ENCODE measurements at places on chromosomes 16 and 17.

- DNase-seq = no peak
These were observed 108.5 kb downstream of the RAB11FIP4 start for GRCh38 chr17:31499771-31500554.

DNA sequence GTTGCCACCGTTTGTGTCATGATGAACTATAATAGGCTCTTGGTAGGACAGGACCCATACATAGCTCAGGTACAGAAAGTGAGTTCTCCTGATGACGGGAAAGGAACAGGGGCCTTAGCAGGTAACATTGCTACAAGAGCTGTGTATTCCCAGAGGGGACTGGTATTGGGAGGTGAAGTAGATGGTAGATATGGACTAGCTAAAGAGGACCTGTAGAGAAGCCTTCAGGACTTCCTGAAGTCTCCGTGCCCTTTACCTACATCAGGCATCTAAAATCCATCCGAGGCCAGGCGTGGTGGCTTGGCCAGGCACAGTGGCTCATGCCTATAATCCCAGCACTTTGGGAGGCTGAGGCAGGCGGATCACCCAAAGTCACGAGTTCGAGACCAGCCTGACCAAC, 12.7 kb upstream of the SMARCD2 start:
- DNase-seq = no peak

GRCh38 chr17:28841901-28842281, 699 bp downstream of the FAM222B start:
- no peak for DNase-seq

- DNase-seq = peak; percentile 66
These were observed 678 bp upstream of the GH1 start for GRCh38 chr17:63919311-63919723.

DNA sequence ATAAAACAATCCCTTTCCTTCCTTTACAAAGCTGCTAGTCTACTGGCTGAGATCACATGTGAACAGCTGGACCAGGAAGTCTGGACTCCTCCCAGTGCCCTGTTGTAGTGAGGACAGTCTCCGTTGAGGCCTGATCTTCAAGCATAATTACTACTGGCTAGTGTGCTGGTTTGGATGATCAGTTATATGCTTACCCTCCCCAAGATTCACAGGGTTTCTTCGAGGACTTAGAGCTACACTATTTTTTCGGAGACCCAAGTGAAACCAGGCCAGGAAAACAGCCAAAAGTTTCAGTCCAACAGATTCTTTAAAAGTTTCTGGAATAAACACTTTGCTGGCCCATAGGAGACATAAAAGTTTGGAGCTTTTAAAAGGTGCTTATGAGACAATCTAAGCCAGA, 194.9 kb upstream of the CDH11 start:
- no peak for DNase-seq

- no peak for DNase-seq
These were observed 7.1 kb downstream of the ERBB2 start for GRCh38 chr17:39706921-39707337.

GRCh38 chr16:29705030-29705429, 26.1 kb downstream of the QPRT start:
- no peak for DNase-seq

DNA sequence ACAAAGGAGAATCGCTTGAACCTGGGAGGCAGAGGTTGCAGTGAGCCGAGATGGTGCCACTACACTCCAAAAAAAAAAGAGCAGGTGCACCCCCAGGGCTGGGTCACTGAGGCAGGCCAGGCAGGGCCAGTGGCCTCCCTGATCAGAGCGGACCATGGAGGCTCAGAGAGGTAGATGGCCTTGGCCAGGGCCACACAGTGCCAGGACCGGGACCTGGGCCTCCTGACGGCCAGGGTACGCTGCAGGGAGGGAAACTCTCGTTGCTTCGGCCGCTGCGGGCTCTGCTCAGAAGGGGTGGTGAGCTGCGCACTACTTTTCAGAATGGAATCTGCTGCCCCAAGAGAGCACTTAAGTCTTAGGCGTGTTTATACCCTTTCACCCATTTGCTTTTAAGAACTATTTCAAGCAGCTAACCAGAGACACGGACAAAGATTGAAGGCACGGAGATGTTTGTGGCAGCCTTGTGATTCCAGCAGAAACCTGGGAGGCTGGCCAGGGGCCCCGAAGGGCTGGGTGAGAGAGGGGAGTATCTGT, 17.1 kb downstream of the MYO1C start:
- no peak for DNase-seq

DNA sequence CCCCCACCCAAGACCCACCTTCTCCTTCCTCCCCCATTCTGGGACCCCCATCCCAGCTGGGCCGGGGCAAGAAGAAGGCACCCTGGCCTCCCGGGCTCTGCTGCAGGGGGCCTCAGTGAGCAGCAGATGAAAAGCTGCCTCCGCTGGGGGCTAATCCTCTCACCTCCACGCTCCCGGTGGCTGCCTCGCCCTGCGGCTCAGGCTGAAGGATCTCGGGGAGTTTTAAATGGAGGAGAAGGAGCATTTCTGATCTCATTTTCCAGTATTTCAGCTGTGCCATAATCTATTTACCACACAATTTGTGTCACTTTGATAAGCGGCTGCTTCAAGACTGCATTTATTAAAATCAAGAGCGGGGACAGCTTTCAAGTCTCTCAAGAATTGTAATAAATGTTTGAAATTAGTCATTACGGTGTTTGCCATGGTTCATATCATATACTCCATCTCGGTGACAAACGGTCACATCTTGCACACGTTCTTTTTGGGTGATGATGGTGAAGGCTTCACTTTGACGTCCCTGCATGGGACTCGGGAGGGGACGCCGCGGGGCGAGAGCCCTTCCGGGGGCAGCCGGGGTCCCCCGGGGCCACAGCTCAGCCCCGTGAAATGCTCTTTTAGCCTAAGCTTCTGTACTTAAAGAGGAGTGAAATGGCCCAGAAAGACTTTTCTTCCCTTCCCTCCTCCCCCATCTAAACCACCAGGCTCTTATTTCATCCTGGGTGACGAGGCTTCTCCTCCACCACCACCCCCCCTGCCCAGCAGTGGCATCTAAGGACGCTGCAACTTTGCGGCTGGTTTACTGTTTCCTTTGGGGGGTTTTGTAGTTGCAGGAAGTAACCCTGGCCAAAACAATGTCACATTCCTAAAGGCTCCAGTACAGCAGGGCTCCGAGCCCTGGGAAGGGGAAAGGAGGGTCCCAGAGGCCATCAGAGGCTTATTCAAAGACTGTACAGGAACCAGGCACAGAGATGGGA, 313.1 kb upstream of the TNRC6C start:
- peak; percentile 47 for DNase-seq

- DNase-seq = no peak
These were observed 70.1 kb downstream of the KCNJ2 start for GRCh38 chr17:70239391-70239826.

DNA sequence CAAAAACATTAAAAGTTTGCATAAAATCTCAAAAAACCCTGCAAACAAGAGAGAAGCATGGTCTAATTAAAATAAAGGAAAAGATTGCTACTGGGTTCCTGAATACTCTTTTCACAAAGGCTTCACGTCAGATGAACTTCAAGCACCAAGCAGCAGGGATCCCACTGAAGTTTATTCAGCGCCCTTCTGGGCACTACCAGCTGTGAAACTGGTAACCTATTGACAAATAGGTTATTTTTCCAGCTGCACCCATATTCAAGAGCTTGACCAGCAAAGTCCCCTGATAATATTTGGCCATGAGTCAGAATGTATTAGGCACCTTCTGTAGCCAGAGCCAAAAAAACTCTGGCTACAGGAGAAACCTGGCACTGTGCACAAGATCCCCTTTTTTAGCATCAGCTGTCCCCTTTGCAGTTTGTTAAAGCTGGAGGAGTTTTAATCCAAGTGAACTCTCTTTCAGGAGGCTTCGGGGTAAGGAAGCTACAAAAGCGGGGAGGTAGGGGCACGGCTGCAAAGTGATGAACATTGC, 60.3 kb downstream of the GRIN2A start:
- no peak for DNase-seq

GRCh38 chr16:86934581-86935375, 356.4 kb downstream of the FOXL1 start:
- no peak for DNase-seq

- DNase-seq = no peak
These were observed 87.8 kb downstream of the TUBD1 start for GRCh38 chr17:59804901-59805465.

- DNase-seq = no peak
These were observed 7.2 kb upstream of the KIFC3 start for GRCh38 chr16:57809276-57810196.

DNA sequence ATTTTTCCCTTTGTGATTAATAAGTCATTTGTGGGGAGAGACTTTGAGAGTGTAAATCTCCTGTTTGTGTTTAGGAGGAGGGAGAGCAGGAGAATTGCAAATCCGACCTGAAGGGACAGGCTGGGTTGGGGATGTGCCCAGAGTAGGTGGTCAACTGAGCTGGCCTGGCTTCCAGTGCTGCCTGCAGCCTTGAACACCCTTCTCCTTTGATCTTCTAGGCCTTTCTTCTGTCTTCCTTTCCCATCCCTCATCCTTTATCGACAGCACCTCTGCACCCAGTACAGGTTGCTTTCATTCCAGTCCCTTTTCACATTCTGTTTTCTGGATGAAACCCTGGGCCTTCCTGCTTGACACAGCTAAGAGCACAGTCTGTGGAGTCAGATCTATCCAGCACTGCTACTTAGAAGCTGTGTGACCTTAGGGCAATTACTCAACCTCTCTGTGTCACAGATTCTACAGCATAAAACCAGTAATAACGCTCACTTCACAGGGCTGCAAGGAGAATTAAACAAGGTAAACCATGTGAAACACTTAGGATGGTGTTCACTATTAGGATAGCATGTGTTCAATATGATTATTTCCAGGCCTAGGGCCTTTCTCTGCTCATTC, 1.0 kb upstream of the CSNK2A2 start:
- DNase-seq = no peak

- no peak for DNase-seq
These were observed 2.6 kb downstream of the GPR179 start for GRCh38 chr17:38341035-38341721.

- DNase-seq = peak; percentile 40
These were observed 59.8 kb downstream of the NEUROD2 start for GRCh38 chr17:39547713-39548478.

- no peak for DNase-seq
These were observed 1.3 kb downstream of the PRSS53 start for GRCh38 chr16:31087481-31087880.

GRCh38 chr17:1511756-1512321, 4.6 kb downstream of the INPP5K start:
- DNase-seq = no peak

GRCh38 chr16:12573730-12574383, 229.8 kb downstream of the CPPED1 start:
- peak; percentile 63 for DNase-seq

DNA sequence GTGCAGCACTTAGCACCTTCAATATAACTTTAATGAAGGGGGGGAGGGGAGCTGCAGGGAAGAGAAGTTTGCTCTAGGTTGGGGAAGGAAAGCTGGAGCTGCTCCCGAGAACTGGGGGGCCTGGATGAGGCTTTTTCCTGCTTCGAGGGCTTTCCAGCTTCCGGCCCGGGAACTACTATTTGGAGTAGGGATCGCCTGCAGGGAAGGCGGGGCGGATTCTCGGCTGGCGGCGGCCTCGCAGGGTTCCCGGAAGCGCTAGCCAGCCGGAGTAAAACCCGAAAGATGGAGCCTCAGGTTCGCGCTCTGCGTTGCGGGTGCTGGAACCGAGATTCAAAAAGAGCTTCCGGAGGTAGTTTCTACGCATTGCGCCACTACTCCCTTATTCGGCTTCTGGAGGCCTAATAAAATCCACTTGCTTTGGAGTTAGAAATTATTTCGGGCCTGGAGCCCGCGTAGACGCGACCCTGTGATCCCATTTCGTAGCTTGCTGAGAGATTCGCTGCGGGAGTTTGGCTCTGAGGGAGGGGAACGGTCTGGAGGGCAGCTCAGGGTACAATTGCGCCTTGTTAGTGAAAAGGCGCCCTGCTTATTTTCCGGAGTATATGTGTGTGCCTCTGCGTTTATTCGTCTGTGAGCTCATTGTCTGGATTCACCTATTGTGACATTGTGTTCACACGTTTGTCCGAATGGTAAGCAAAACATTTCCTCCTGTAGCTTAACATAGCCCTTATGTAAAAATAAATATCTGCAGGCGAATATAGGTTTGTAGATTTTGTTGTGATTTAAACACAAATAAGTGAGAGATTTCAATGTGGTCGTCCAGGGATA, 652 bp downstream of the PRAC2 start:
- no peak for DNase-seq

- DNase-seq = no peak
These were observed 67.1 kb downstream of the ASIC2 start for GRCh38 chr17:33225994-33226393.

- DNase-seq = no peak
These were observed 58.5 kb downstream of the KNOP1 start for GRCh38 chr16:19659554-19659953.

DNA sequence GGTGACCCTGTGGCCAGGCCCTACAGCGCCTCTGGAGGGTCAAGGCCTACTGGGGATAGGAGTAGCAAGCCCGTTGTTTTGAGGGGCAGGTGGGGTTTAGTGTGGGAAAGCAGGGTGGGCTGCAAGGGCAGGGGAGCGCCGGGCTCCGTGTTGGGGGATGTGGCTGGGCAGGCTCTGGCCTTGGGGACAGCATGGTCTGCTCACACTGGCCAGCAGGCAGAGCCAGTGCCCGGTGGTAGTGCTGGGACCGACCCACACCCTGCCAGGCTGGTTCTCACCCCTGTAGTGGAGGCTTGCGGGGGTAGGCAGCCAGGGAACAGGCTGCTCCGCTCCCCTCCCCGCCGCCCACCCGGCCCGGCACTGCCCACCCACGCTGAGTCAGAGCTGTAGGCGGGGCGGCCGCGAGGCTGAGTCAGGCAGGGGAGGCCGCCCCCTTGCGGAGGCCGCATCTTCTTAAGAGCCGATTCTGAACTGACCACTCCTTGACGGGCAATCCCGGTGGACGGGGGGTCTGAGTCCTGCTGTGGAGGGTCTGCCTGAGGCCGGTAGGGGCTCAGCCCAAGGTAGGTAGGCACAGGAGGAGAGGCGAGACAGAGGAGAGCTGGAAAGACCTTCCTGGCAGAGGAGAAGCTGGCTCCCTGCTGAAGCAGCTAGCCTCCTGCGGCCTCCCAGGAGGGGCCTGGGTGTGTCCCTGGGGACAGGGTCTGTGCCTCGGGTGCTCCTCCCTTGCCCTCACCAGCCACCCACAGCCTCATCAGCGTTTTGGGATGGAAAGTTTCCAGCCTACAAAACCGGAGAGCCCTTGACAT, 62.4 kb downstream of the BAIAP2 start:
- DNase-seq = no peak

- no peak for DNase-seq
These were observed 190.2 kb downstream of the IRX5 start for GRCh38 chr16:55120826-55121225.

DNA sequence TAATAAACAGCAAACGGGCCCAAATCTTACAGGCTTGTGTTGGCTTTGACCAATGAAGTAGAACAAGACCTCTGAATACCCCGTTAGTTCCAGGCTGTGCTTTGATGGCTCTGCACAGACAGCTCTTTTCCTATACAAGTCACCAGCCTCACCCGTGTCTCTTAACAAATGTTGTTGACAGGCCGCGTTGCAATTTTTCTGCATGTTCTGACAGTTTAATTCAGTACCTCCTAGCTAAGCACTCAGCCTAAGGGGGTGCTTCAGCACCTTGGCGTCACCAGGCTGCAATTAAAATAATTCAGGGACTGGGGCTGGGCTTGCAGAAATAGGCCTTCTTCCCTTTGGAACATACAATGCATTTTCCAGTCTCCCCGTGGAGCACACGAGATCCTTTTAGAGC, 500.1 kb downstream of the MAF start:
- no peak for DNase-seq

GRCh38 chr17:40178021-40178601, 841 bp downstream of the RAPGEFL1 start:
- no peak for DNase-seq

- DNase-seq = no peak
These were observed 12.1 kb upstream of the RIPOR1 start for GRCh38 chr16:67516296-67517154.

GRCh38 chr17:3666516-3666915, 1.9 kb downstream of the TAX1BP3 start:
- no peak for DNase-seq
